SW480 (cell line): ENCODE measurements at places on chromosomes 12 and 14.

GRCh38 chr12:57909056-57909455 is 32.3 kb upstream of the ATP23 start:
- no peak for DNase-seq

GRCh38 chr14:65703996-65704395 is 291.5 kb downstream of the FUT8 start:
- DNase-seq = no peak

DNA sequence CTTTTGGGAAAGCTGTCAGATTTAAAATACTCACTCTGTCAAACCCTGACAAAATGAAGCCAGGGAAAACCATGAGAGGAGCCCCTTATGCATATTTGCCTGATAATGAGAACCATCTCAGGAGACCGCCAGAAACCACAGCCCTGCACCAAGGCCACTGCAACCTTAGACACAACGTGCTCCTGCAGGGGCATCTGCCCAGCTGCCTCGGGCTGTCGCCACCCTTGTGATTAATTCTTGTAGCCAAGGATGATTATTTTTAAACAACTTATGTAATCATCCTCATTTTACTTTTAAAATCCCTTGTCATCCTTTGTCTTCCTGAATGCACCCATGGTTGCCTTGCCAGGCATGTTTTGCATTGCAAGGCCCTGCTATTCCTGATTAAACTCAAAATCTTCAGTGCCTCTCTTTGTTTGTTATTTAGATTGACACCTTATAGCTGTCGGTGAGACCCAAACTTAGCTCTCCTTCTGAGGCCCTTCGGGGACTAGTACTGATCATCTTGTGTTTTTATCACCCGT is 766.4 kb upstream of the TMEM132C start:
- no peak for DNase-seq

DNA sequence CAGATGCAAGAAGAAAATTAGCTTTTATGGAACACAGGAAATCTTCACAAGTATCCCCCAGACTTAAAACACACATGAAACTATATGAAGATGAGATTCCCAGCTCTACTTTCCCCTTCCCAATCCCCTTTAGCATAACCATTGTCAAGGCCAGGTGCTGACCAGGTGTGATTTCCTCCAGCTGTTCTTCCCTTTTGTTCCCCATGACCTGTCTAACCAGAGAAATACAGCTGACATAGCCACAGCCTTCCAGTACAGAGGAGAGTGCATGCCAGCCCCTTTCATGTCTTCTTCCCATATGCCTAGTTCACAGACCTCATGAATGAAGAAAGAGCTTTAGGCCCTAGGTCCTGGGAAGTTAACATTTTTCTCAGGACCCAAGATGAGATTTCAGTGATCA is 43.5 kb upstream of the FKBP4 start:
- DNase-seq = no peak

DNA sequence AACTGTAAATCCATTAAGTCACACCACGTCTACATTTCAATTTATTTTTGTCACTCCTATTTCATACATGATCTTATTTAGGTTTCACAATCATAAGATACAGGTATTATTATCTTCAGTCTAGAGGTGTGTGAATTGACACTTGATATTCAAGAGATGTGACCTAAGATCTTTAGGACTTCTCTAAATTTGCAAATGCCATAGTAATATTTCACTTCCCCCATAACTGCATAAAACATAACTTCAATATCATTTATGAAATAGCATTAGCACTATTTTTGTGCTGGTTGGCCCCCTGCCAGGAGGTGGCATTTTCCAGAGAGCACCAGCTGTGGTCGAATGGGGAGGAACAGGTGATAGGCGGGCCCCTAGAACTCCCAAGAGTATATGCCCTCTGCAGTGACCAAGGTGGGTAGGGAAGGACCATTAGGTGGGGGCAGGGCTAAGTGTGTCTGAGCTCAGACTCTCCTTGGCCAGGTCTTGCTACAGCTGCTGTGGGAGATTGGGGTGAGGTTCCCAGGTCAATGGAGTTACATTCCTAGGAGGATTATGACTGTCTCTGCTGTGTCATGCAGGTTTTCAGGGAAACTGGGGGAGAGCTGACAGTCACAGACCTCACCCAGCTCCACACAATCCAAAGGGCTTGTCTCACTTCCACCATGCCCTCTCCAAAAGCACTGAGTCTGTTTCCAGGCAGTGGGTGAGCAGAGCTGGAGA is 49.2 kb upstream of the ERGIC2 start:
- DNase-seq = no peak

DNA sequence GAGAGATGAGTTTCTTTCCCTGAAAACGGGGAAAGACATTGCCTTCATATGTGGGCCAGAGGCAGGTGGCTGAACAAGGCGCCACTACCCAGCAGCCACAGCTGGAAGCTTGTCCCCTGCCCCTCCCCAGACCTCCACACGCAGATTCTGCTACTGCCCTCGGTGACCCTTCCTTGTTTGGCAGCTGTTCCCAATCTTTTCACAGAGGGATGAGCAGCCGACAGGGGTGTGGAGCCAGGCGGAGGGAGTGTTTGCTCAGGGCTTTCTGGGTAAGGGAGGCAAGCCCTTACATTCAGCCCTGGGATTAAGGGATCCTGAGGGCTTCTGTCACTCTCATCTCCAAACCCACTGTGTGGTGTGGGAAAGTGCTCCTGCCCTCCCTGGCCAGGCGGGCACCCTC is 4.5 kb upstream of the KRT4 start:
- DNase-seq = no peak

DNA sequence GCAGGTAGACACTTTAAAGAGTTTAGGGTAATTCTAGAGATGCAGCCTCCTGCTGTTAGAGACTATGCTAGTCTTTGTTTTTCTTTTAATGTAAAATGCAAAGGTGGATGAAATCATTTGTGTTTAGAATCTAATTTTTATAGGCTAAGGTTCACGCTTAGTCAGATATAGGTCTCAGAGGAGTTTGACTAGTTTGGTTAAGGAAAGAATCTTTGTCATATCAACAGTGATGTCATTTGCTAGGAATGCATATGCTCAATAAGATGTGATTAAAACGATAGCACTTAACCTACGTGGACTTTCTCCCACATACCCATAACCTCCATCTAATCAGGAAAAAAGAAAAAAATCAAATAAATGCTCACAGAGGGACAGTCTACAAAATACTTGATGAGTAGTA is 859.3 kb upstream of the ATXN7L3B start:
- DNase-seq = no peak

GRCh38 chr12:45231515-45232145 is 15.7 kb downstream of the ANO6 start:
- peak; percentile 60 for DNase-seq

DNA sequence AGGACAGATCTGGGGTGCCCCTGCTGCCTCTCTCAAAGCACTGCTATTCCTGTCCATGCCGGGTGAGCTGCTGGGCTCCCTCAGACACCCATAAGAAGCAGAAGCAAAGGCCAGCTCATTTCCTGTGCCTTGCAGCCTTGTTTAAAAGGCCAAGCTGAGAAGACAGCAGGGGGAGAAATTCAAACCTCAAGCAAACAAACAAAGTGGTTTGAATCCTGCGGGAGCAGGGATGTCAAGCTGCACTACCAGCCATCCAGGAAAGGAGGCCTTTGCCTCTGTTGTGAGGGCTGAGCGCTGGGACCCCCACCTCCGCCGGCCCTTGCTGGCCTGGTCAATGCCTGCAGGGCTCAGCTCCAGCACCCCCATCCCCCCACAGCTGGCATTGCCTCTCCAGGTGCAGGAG is 176.5 kb downstream of the PIWIL1 start:
- no peak for DNase-seq

GRCh38 chr12:19833775-19834501 is 394.6 kb downstream of the AEBP2 start:
- no peak for DNase-seq

DNA sequence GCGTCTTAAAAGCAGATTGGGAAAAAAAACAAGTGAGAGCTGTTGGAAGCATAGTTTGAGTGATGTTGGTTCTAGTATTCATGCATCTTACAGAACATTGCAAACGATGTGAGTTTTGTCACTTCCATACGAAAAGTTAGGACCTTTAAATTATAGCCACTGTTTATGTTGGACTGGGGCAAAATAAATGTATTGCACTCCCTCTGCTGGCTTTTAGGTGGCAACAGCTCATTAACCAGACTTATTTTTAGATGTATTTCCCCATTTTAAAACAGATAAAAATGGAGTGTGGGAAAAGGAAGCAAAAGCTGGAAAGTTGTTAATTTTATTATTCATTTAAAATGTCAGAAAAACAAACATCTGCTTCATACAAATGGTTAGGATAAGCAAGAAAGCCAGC is 111.9 kb downstream of the LGR5 start:
- peak; percentile 36 for DNase-seq

GRCh38 chr12:2923057-2923456 is 32.4 kb downstream of the TULP3 start:
- no peak for DNase-seq

- DNase-seq = no peak
Measured at GRCh38 chr12:69171881-69172280, 67.5 kb upstream of the CPSF6 start.

GRCh38 chr12:47356129-47356700 is 276.5 kb upstream of the AMIGO2 start:
- no peak for DNase-seq

GRCh38 chr12:5588591-5588990 is 156.7 kb downstream of the NTF3 start:
- no peak for DNase-seq

DNA sequence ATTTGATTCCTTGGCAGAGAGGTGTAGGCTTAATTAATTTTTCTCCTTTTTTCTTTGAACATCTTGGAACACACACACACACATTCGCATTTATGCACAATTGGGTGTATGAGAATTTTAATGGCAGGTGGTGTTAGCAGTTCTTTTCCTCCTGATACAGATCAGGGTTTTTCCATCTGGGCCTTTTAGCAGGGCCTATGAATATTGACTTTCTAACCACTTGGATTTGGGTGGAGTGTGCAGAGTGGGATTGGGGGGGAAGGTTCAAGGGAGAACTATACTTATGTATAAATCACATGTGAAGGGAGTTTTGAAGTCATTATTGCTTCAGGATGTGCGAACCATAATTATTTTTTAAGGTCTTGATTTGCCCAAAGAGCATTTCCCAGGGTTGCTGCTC is 28.9 kb downstream of the NTF3 start:
- no peak for DNase-seq

- DNase-seq = no peak
Measured at GRCh38 chr14:81450100-81450531, 50.0 kb upstream of the STON2 start.
